Adrenal gland (tissue), 19 donors: ENCODE measurements at places on chromosomes 2 and 18. TPM values are rescaled to one million over a fixed set of nuclear protein-coding genes. Genes with fewer than 3 reads are reported as not detected.

Gene BARD1
- polyA plus RNA-seq, result 1.8 TPM

Gene RAX
- polyA plus RNA-seq, result not detected

GRCh38 chr18:61203151-61203550 lies 130.1 kb upstream of the CDH20 start:
- DNase-seq, result no peak

- no peak for DNase-seq
These were observed 94.5 kb upstream of the FN1 start for GRCh38 chr2:215530191-215530968.

- no peak for DNase-seq
These were observed 133.1 kb upstream of the CCDC195 start for GRCh38 chr2:224849264-224849663.

Gene AMER3
- polyA plus RNA-seq, result 0.13 TPM
